Retinal pigment epithelial cell (primary cell): ENCODE measurements at places on chromosomes 1 and 21.
A peak's percentile ranks its signal among the peaks of the same experiment; 100 is the strongest.

DNA sequence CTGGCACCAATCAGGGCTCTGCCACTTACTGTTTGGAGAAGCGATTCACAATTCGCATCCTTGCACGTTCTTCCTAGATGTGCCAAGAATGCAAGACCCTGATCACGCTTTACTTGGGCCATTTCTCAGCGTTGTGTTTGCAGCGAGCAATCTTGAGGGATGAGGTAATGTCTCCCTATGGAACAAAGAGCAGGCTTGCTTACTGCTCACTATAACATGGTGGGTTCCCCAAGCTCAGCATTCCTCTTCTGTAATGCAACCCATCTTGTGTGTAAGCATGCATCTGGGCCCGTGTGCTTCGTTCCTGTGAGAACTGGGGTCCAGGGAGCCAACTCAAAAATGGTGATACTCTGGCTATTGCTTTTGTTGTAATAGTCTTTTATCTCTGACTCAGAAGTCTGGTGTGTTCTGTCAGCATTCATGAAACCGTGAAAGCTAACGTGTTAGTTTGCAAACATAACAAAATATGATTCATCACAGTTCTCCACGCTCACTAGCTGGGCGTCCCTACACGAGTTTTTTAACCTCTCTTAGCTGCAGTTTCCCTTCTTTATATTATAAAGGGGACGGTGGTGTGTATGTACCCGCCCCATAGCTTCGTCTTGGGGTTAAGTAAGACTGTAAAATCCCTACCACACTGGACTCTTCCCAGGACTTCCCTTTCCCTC lies 33.3 kb downstream of the DNTTIP2 start:
- peak; percentile 69 for DNase-seq

GRCh38 chr1:20555758-20556120 lies 3.4 kb downstream of the FAM43B start:
- no peak for DNase-seq

GRCh38 chr1:77668924-77669449 lies 13.5 kb downstream of the ZZZ3 start:
- DNase-seq = no peak

GRCh38 chr1:182965096-182965495 lies 12.1 kb upstream of the SHCBP1L start:
- DNase-seq = no peak

- DNase-seq = no peak
Measured at GRCh38 chr1:74620242-74620641, 53.4 kb downstream of the ERICH3 start.

- DNase-seq = peak; percentile 81
Measured at GRCh38 chr1:64598100-64598571, 128.2 kb downstream of the CACHD1 start.

DNA sequence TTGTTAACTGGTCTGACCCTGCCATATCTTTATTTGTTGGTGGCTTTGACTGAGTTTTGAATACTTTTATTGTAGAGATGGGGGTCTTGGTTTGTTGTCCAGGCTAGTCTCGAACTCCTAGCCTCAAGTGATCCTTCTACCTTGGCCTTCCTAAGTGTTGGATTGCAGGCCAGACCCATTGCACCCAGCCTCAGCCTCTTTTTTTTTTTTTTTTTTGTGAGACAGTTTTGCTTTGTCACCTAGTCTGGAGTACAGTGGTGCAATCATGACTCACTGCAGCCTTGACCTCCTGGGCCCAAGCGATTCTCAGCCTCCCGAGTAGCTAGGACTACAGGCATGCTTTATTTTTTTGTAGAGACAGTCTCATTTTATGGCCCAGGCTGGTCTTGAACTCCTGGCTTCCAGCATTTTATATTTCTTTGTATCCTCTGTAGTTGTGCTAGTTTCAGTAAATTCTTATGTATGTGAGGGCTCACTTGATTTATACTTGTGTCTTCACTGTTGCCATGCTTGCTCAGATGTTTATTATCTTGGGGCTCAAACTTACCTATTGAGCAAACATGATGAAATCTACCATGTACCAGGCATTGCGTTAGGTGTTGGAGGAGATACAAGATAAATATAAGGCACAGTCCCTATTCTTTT lies 24.1 kb downstream of the THRAP3 start:
- peak; percentile 35 for DNase-seq

DNA sequence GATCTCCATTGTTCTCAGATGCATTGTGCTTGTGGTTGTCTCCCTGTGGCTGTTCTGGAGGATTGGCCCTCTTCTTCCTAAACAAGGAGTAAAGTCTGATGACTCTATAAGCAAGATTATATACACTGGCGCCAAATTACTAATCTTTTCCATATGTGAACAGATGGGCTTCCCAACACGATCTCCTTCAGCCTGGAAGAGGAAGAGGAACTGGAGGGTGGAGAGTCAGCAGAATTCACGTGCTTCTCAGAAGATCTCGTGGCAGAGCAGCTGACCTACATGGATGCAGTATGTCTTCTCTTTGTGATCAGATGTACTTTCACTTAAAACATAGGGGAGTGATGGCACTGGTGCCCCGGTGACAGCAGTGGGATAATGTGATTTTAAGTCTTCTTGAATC lies 78.7 kb downstream of the RGL1 start:
- DNase-seq = no peak

DNA sequence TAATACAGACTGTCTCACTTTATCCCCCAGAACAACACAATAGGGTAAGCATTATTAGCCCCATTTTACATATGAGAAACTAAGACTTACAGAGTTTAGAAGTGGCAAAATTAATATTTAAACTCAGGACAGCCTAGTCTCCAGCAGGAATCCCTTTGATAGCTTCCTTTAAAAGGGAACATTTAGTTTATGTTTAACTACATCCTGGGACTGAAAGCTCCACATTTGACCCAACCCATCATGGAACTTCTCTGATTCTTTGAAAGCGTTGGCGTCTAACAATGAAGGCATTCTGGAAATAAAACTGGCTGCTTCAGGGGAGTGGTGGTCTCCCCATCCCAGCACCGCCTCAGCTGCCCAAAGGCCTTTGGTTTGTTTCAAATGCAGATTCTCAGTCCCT lies 250.6 kb upstream of the NFIA start:
- no peak for DNase-seq

DNA sequence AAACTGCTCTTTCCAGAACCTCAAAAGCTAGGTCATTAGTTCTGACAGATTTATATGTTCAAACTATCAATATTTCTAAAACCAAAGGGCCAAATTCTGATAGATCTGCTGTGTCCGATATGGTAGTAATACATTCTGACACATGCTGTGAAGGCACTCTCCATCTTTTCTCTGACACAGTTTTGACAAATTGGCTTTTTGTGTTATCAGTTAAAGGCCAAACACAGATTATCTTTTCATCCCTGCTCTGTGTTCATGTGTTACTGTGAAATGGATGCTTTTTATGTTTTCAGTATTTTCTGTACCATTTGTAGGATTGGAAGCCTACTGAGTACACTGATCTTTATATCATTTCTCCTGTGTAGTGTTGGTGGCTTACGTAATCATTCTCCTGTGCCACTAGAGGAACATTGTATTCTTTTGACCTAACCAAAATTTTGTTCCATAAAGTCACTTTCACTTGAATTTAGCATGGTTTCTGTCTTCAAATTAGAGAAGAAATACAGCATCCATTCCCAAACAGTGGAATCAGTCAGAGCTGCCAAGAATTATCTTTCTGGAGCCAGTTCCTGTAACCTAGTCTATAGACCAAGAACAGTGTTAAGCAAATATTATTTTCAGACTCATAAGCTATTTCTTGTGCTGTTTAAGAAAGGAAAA lies 137.2 kb downstream of the ADGRL2 start:
- DNase-seq = no peak

DNA sequence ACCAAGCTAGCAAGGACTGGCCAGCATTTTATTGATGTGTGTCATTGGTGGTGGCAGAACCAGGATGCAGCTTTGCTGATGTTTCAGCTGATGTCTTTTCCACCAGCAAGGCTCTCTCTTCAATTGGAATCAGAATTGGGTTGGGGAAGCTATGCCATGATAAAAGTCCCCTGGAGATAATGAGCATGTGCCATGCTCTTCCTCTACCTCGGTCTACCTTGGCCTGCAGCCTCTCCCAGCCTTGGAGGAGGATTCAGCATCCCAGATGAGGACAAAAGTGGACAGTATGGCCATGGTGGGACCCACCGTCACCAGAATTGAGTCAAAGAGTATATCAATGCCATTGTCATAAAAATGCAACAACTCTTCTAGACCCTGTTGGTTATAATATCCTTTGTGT lies 8.6 kb downstream of the AVPR1B start:
- no peak for DNase-seq

DNA sequence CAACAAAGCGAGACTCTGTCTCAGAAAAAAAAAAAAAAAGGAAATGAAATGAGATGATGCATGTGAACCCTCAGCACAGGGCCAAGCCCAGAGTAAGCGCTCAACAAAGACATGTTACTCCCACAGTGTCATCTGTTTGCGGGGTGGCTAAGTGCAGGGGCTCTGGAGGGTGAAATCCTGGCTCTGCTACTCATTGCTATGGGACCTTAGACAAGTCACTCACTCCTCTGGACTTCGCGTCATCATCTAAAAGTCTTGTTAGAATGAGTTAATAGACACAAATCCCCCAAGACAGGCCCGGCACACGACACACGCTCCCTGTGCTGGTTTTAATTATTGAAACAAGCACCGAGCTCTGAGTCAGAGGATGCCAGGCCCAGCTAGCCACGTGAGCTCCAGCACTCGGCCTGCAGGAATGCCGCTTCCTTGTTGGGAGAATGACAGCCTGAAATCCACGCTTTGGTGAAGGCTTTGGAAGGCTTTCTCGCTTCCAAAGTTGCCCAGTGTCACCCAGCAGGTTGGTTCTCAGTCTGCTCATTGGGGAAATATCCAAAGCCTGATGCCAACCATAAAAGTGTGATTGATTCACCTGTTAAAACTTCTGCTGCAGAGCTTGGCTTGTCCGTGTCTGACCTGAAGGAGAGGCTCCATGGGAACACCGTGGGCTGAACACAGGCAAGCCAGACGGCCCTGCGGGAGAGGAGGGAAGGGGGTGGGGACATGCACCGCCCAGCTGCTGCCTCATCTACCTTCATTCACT lies 36.7 kb upstream of the TARDBP start:
- peak; percentile 59 for DNase-seq

DNA sequence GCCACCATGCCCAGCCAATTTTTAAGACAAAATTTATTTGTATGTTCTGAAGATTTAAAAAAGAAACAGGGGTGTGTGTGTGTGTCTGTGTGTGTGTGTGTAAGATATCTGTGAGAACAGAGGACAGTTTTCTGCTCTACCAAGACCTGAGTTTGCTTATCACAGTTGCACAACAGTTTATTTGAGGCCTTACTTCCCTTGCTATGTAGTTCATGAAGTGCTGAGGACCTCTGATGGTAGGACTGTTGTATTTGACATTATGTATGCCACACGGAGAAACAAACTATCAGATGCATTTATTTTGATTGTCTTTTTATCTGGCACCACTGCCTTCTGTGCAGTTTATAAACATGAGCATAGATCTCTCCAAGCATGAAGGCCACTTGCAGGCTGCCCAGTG lies 355.2 kb downstream of the PBX1 start:
- DNase-seq = no peak

- DNase-seq = no peak
Measured at GRCh38 chr1:19885821-19886220, 3.6 kb downstream of the OTUD3 start.

DNA sequence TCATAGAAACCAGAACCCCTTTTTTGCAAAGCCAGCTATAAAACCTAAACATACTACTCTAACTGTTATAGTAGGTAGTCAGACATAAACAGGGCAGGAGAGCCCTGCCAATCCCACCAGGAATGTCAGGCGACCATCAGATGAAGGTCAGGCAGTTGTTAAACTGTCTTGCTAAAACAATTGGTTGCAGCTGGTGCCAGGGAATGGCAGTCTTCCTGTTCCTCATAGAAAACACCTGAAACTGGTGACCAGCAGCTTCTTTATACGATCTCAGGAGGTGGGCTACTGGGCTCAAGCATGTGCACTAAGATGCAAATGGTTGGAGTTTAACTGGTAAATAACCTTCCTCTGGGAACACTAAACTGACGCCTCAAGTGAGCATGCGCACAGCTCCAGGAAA lies 224.1 kb downstream of the COL11A1 start:
- no peak for DNase-seq

DNA sequence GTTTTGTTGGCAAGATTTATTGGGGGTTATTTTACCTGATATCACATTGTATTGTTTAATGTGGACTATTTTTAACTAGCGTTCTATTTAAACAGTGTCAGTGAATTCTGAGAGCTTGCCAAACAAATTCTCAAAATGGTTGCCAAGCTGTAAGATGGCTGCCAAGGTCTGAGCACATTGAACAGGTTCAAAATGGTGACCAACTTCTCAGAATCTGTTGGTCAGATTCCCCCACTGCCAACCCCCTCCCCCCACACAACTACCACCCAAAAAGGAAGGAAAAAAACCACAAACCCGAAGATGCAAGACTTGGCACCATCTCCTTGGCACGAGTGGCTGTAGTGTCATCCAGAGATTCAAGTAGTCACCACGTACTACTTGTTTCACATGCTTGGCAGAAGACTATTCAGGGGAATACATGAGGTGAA lies 159.1 kb downstream of the NFIA start:
- DNase-seq = no peak

- no peak for DNase-seq
Measured at GRCh38 chr1:116288201-116288598, 84.8 kb upstream of the ATP1A1 start.

GRCh38 chr21:37606549-37606948 lies 240.0 kb downstream of the DYRK1A start:
- DNase-seq = no peak

GRCh38 chr1:3668585-3669300 lies 16.4 kb downstream of the TP73 start:
- DNase-seq = no peak

DNA sequence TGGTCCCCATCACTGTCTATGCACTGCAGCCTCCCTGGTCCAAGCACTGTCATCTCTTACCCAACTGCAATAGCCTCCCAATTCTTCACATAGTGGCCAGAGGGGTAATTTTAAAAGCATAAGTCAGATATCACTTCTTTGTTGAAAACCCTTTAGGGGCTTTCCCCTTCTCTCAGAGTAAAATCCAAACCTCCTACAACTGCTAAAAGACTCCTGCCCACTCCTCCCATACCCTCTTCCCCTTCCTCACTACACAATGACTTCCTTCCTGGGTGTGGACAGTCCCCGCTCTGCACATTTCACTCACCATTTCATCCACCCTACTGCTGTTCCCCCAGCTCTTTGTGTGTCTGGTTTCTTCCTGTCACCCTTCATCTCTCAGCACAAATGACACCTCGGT lies 8.3 kb downstream of the MCOLN2 start:
- DNase-seq = no peak

DNA sequence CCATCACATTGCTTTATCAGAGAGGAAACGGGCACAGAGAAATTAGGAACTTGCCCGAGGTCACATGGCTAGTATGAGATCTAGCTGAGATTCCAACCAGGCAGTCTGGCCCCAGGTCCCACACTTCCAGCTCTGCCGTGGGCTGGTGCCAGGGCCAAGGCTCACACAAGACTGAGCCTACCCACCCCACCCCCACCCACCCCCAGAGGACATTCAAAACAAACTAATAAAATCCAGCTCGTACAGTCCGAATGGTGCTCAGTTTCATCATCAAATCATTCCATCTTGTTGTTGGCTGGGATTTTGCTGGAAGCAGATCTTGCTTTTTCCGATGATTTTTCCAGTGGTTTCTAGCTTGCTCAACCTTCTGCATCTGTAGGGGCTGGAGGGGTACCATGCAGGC lies 27.9 kb downstream of the MATN1 start:
- no peak for DNase-seq

- no peak for DNase-seq
Measured at GRCh38 chr1:40929155-40929554, 50.3 kb upstream of the CTPS1 start.
